Stimulated activated CD4-positive, alpha-beta T cell treated with anti-CD3 and anti-CD28 coated beads, Interleukin-4, amount 100 ng/mL, for 1 hour (primary cell): ENCODE measurements at places on chromosomes 6 and 20.

DNA sequence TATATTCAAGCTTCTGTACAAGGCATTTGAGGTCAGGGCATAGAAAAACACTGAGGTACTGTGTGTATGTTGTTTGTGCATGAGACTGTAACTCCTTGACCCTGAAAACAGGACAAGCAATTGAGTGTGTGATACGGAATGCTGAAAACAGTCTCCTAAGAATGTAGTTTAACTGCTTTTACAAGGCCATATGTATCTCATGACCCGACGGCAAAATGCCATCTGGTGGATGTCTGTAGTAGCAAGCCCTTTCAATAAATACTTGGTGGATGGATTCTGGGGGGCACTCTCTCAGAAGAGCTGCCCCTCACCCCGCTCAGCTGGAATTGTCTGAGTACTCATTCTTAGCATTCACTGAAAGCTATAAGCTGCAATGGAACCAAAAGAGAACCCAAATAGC lies 69.3 kb upstream of the EYS start:
- no peak for DNase-seq

DNA sequence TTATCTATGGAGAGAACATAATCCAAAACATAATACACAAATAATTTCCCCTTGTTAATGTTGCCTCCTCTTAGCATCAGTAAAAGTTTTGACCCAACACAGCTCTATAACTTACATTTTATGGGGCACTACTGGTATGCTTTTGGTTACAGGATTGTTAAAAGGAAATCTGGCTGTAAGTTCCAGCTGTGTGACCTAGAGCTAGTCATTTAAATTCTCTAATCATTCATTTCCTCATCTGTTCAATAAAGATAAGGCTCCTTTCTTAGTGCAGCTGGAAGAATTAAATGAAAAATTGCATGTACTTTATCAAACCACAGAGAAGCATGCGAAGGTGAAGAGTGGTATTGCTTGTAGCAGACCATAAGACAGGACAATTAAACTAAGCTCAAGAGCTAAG lies 4.6 kb downstream of the SLC17A2 start:
- no peak for DNase-seq

DNA sequence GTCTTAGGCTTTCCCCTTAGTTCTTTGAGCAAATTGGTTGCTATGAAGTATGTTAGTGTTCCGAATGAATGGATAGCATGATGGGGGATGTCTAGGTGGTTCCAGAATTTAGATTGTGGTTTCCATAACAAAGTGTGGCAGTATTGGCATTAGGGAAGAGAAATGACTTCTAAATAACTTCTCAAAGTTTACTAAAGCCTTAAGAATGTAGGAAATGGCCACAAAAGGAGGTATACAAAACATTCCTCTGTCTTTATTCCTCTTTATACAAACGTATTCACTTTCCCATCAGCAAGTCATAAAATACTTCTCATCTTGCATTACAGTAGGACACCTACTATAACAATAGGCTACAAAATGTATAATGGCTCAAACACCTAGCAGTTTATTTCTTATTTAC lies 279.6 kb downstream of the ESR1 start:
- DNase-seq: no peak

GRCh38 chr6:135043846-135044245 lies 10.8 kb downstream of the HBS1L start:
- no peak for DNase-seq

DNA sequence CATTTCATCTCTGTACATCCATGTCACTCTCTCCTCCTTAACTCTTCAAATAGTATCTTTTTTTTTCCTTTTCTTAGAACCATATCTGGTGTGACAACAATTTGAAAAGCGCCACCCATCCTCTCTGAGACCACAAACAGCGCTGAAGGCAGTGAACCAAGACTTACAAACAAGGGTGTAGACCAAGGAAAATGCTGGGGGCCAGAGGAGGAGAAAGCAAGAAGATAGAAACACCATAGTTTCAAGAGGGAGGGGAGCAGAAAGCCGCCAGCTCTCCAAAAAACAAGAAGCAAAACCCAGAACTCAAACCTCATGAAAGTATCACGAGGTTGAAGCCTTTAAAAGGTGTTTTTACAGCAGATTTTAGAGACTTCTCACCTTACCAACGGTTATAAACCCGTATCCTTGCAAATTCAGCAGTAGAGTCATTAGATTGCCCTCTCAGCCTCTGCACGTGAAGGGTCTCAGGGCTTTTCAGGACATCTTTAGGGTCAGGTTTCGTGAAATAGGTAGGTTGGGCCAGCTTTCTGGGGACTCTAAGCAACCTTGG lies 13.3 kb upstream of the RIPOR2 start:
- DNase-seq: no peak

DNA sequence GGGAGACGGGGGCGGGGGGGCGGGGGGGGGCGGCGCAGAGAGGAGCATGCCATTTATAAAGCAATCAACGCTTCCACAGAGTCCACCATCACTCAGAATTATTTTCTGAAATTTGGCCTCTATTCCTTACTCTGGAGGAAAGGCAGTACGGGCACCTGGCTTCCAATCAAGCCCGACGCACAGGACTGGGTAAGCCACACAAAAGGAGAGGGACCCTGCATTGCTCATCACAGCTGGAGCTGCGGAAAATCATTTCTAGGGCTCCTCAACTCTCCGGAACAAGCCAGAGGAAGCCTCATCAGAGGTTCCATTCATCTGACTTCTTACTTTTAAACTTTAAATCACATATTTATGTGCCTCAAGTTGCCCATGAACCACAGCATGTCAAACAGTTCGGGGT lies 55.9 kb downstream of the TTI1 start:
- DNase-seq: no peak

DNA sequence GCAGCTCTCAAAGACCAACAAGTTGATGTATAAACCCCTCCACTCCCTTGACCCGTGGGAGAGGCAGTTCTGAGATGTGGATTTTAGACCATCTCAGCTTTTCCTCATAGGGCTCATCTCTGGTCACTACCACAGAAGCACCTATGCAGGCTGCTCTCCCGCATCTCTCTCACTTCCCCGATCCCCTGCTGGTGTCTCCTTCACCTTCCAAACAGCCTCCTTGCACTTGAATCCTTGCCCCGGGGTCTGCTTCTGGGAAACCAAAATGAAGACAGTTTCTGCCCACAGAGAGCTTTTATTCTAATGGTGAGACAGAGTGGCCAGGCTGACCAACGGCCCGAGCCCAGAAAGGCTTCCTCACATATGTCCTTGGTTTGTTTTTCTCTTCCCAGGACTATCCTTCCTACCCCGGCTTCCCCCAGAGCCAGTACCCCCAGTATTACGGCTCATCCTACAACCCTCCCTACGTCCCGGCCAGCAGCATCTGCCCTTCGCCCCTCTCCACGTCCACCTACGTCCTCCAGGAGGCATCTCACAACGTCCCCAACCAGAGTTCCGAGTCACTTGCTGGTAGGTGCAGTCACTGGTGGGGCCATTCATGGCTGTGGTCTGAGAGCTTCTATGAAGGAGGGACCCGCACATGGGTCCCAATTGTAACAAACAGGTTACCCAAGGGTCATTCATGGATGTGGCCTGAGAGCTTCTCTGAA lies 179.3 kb downstream of the EYA2 start:
- no peak for DNase-seq

DNA sequence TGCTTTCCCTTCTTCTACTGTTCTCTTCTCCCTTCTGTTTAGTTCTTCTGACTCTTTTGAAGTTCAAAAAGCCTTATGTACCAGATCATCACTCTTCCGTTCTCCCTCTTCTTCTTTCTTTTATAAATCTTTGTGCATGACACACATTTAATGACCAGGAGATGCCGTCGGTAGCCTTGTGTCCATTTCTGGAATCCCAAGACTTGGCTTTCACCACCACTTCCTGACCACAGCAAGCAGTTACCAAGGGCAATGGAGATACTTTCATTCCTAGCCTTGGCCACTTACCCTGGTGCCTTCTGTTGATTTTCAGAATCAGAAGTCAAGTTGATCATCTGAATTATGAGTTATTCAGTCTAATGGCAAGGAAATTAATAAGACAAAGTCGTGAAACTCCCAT lies 268.5 kb upstream of the QKI start:
- no peak for DNase-seq

- no peak for DNase-seq
Observed at GRCh38 chr20:36277546-36277945, 28.6 kb upstream of the DLGAP4 start.

DNA sequence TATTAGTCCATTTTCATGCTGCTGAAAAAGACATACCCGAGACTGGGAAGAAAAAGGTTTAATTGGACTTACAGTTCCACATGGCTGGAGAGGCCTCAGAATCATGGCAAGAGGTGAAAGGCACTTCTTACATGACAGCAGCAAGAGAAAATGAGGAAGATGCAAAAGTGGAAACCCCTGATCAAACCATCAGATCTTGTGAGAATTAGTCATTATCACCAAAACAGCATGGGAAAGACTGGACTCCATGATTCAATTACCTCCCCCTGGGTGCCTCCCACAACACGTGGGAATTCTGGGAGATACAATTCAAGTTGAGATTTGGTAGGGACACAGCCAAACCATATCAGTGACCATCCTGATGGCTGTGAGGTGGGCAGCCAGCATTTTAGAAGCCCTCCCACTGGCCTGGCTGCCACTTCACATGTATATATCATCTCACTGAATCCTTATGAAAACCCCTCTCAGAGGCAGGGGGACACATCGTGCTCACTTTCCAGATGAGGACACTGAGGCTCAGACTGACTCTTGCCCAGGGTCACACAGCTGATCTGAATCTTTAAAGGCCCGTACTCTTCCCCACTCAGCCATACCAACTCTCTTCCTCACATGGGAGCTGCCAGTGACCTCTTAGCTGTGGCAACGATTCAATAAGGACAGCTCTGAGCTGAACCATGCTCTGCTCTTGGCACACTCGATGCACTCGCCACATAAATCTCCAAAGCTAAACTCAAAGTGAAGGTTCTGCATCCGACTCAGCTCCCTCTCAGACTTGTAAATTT lies 25.7 kb downstream of the BMP7 start:
- DNase-seq: no peak

GRCh38 chr6:85451565-85452306 lies 1.9 kb downstream of the NT5E start:
- no peak for DNase-seq

- peak; percentile 12 for DNase-seq
Observed at GRCh38 chr6:154410619-154411072, 54.0 kb upstream of the IPCEF1 start.

DNA sequence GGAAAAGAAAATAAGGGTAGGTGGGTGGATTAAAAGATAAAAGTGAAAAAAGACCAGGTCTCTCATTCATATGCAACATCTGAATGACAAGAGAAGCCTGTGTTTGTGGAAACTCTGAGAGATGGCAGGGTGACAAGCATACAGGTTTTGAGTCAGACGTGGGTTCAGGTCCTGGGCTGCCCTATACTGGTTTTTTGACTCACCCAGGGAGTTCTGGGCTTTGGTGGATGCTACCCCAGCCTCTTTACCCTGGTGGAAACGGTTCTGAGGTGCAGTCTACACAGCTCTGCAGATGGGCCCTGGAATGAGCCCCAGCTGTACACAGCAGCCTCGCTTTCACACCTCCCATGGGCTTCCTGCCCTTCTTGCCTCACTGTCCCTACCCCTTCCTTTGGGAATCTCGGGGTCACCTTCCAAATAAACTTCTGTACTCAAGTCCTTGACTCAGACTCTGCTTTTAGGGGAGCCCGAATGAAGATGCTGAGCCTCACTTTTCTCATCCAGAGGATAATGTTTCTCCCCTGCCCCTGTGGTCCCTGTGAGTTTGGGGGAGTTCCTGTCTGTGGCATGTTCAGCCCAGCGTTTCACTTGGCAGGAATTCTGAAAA lies 77.7 kb upstream of the CLDN20 start:
- peak; percentile 53 for DNase-seq

GRCh38 chr20:12171923-12172524 lies 254.3 kb downstream of the BTBD3 start:
- DNase-seq: no peak

GRCh38 chr20:24385547-24385946 lies 83.9 kb upstream of the SYNDIG1 start:
- no peak for DNase-seq

DNA sequence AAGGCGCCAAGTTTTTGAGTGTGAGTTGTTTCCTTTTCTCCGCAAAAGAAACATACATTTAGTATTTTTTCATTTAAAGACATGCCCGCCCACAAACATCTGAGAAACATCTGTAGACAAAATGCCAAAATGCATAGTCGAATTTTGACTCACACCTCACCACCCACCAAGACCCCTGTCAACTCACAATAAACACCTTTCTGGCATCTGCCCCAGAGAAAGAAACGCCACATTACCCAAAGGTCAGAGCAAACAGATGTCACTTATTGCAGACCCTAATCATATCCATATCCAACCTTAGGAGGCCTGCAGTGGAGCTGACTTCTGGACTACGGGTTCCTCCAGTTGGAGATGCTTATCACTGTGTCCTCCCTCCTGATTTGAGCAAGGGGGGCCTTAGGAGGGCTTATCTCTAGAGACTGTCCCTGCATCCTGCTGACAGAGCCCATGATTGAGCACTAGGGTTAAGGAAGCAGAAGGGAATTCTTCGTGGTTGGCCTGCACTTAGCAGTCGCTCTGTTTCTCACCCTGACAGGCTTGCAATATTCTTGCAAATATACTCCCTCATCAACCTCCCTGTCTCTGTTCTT lies 90.5 kb upstream of the TBX18 start:
- DNase-seq: no peak
